ENCODE measurements at places on chromosomes 3 and 15.

DNA sequence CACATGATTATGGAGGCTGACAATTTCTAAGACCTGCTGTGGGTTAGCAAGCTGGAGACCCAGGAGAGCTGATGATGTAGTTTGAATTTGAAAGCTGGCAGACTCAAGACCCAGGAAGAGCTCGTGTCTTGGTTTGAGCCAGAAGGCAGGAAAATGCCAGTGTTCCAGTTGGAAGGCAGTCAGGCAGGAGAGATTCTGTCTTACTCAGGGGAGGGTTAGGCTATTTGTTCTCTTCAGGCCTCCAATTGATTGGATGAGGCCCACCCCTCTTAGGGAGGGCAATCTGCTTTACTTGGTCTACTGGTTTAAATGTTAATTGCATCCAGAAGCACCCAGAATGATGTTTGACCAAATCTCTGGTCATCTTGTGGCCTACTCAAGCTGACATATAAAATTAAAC lies 40.4 kb upstream of the IGF2BP2 start:
- no peak for DNase-seq

DNA sequence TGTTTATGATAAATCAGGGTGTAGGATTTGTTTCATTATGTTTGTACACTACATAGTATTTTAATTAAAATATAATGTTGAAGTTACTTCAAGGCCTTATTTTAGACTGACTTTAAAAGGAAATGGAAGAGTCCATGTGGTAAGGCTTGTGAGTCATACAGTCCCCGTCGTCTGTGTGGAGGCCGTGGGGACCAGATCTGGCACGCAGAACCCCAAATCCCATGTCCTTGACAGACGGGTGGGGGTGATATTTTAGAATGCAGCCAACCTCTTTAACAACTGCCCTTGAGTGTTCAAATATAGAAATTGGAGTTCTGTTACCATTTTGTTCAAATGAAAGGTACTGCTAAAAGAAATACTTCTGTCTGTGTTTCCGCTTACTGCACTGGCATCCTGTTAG lies 35.8 kb downstream of the ABHD17C start:
- no peak for DNase-seq

DNA sequence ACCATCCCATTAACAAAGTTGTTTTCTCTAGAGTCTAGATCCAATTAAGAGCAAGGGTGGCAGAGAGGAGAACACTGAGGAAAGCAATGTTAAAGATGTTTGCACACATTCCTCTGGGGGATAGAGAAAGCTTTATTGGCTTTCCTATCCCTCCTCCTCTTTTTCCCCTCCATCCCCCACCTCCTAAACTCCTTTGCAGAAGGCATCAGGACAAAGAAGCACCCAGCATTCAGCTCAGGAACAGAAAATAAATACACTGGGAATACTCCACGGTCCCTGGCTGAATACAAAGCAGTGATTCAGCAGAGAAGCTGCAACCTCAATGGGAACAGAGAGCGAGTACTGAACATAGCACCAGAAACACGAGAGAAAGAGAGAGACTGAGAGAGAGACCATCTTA lies 21.9 kb downstream of the LSAMP start:
- DNase-seq: no peak

- DNase-seq: peak; percentile 95
Measured at GRCh38 chr3:192892981-192893700, 24.5 kb downstream of the MB21D2 start.

GRCh38 chr15:44319385-44319784 lies 30.9 kb downstream of the GOLM2 start:
- no peak for DNase-seq

GRCh38 chr3:61530355-61530754 lies 31.0 kb upstream of the PTPRG start:
- peak; percentile 49 for DNase-seq

DNA sequence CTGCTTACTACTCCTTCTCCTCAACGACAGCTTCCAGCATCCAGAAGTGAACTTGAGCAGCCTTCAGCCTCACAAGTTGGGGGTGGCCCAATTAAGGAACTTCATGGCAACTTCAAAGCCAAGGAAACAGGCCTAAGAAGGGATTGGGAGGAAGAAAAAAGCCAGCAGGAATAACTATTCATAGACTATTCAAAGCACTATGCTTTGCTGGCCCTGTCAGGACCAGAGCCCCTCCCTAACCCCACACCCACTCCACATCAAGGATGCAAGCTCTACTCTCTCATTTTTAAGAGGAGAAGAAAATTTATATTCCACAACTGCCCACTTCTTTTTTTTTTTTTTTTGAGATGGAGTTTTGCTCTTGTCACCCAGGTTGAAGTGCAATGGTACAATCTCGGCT lies 10.0 kb upstream of the PRKAR2A start:
- DNase-seq: no peak

- no peak for DNase-seq
Measured at GRCh38 chr15:69744391-69745162, 292.0 kb downstream of the RPLP1 start.

DNA sequence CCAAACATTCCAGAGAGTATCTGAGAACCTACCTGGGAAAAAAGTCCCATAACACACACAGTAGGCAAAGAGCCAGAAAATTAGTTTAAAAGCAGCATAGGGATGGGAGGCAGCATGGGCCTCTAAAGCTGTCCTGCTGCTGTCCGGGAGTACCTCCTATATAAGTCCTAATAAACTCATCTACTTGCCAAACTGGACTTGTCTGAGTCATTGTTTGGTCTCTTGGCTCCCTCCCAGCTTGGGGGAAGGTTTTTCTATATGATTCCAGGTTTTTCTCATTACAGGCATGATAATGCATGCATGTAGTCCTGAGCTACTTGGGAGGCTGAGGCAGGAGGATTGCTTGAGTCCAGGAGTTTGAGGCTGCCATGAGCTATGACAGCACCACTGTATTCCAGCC lies 17.5 kb upstream of the HACD2 start:
- DNase-seq: peak; percentile 62

DNA sequence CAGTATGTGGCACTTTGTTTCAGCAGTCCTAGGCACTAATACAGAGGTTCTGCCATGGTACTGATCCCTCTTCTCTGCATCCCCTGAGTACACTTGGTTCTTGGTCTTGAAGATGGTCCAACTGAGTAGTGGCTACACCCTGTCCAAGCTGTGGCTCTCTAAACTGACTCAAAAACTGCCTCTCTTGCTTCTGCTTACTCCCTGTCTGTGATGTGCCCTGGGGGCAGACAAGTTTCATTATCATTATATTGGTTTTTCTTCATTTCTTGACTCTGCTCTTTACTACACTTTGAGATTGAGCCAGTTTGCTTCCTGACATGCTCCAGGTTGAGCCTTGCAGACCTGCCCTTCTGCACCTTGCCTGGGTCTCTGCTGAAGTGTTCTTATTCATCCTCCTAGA lies 18.9 kb upstream of the ST3GAL6 start:
- no peak for DNase-seq

DNA sequence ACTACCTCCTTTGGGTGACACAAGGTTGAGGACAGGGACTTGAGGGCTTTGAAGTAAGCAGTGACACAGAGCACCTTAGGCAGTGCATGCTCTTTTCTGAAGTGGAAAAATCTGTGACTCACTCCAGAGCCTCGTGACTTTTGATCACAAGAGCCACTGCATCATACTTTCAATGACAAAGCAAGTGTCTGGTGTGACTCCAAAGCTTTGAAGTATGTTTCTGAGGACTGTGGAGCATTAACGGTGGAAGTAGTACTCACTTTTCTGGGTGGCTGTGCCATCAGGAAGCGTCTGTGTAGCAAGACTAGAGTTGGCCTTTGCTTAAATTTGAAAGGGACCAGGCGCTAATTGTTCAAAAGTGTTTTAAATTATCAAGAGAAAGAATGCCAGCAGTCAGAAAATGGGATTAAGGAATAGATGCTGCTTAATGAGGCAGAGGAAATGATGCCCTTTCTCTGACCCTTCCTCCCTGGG lies 210.7 kb upstream of the TRIM42 start:
- DNase-seq: peak; percentile 93

DNA sequence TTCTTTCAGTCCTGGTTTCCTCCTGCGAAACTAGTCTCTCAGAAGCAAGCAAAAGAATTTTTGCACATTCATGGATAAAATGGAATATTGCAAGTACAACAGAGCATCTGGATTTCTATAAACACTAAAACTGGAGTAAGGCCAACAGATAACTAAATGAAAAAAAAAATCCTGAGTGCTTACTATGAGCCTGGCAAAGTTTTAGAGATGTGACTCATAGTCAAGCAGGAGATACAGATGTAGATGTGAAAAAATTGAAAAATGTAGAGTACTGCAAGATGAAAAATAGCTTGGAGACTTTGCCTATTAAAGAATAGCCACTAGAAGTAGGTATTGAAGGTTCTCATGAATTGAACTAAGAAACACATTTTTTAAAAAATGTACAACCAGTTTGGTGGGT lies 397.4 kb downstream of the OTOL1 start:
- DNase-seq: no peak

GRCh38 chr15:57256939-57257338 lies 119.4 kb upstream of the CGNL1 start:
- DNase-seq: no peak

GRCh38 chr3:77464111-77464688 lies 424.3 kb downstream of the ROBO2 start:
- DNase-seq: no peak

GRCh38 chr3:56001537-56001936 lies 466.7 kb downstream of the ERC2 start:
- peak; percentile 40 for DNase-seq

- DNase-seq: no peak
Measured at GRCh38 chr3:11566916-11567315, 76.8 kb downstream of the VGLL4 start.

DNA sequence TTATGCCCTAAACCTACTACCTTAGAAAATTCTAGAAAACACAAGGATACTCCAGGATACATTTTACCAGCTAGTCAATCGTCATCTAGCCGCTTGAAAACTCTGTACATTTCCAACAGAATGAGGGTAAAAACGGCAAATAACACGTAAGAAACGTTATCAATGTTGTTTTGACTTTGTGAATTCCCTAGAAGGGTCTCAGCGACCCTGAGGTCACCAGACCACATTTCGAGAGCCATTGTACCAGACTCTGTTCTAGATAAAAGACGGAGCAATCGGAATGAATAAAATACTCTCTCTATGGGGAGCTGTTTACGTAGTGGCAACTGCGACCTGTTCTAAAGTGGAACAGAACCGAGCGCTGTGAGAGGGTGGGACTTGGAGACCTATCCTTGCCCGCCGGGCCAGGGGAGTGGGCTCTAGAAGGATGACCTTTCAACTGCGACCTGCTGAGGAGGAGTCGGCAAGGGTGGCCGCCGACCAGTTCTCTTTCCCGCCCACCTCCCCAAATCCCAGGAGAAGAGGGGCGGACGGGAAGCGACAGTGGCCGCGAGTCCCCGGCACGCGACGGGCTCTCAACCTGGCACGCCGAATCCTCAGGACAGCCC lies 778 bp upstream of the AP4E1 start:
- DNase-seq: peak; percentile 32

GRCh38 chr3:149120051-149120972 lies 9.1 kb upstream of the HPS3 start:
- peak; percentile 67 for DNase-seq

DNA sequence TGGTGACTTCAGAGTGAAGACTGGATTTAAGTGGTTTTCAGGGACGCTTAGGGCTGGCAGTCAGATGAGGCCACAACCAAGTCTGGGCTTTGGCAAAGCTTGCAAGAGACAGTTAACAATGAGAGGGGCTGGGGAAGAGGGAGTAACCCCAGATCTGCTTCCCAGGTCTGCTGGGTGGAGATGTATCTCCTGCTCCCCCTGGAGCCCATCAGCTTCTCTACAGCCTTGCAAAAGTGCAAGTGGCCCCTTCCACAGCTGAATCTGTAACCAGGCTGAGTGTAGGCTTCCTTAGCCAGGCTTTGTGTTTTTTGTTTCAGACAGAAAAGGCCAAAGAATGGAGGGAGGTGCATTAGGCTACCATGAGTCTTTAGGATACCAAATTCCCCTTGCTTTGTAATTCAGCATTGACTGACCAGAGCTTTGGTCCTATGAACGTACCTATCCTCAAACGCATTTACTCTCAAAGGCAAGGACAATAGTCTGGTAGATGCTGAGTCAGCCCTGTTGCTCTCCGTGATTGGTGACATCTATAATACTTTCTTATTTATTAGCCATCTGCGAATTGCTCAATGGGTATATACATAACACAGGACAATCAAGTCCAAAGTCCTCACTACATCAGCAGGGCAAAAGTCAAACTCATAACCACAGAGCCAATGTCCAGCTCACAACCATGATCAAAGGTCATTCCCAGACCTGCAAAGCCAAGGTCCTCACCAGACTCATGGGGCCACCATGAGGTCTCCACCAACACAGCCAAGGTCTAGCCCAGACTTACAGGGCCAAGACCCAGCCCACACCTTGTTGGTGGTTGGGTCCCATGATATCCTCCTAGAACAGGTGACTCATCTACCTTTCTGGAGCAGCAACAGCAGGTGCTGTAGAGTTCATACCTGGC lies 17.1 kb downstream of the CCDC13 start:
- DNase-seq: no peak

GRCh38 chr3:14351617-14352001 lies 50.8 kb upstream of the SLC6A6 start:
- no peak for DNase-seq

DNA sequence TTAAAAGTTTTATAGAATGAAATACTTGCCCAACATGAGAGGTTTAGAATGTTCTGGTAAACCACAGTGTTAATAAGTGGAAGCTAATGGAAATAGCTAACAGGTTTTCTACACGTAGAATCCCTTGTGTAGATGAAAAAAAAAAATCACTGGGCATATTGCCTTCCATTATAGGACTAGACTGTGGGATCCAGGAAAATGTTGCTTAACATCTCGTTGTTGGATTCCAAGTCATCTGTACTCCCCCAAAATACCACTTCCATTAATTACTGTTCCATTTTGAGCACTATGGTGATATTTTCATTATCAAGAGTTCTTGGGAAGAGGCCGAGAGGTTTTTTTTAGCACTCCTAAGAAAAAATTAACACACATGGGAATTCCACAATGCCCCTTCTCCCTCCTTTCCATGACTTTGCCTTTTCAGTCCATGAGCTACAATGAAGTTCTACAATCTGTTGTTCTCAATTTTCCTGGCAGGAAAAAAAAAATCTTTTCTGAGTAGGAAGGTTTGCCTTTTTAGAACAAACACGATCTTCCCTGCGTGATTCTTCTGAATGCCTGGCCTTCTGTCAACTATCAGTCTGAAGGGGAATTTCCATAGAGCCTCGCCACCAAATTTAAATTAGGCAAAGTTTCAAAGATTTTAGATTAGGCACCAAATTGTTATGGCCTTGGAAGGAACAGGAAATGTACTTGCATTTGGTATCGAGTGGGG lies 74.4 kb upstream of the CTDSPL start:
- no peak for DNase-seq

GRCh38 chr15:74451322-74451721 lies 9.6 kb downstream of the UBL7 start:
- DNase-seq: no peak
